ENCODE measurements at places on chromosomes 2 and 18. TPM values are rescaled to one million over a fixed set of nuclear protein-coding genes. Genes with fewer than 3 reads are reported as not detected.

INPP5D gene
- 0.51 TPM for total RNA-seq

CHRND gene
- total RNA-seq = not detected

TYW5 gene
- 6.9 TPM for total RNA-seq

SLC9A4 gene
- not detected for total RNA-seq

SCN7A gene
- total RNA-seq = not detected

SLC16A14 gene
- total RNA-seq = 1.4 TPM

LYPD1 gene
- 16.3 TPM for total RNA-seq

CCDC148 gene
- total RNA-seq = 0.48 TPM

TSN gene
- total RNA-seq = 66.3 TPM

REG3A gene
- not detected for total RNA-seq

CACNB4 gene
- total RNA-seq = 0.32 TPM

ACVR1C gene
- total RNA-seq = 0.06 TPM

EGR4 gene
- 0.34 TPM for total RNA-seq

IL1R2 gene
- 0.93 TPM for total RNA-seq

CLEC4F gene
- not detected for total RNA-seq

M1AP gene
- total RNA-seq = not detected

NPAS2 gene
- total RNA-seq = 114 TPM

GLI2 gene
- 26.5 TPM for total RNA-seq

CPLX4 gene
- not detected for total RNA-seq

CYBRD1 gene
- total RNA-seq = 35.6 TPM

AQP12A gene
- total RNA-seq = not detected

Measured in A549 treated with RU486 at 1 μM for 4 hours (cell line).